Omental fat pad (tissue), 4 donors: ENCODE measurements at places on chromosomes 1 and 21.

- DNase-seq, result no peak
Observed at GRCh38 chr1:71511505-71511904, 430.7 kb upstream of the ZRANB2 start.

GRCh38 chr1:205523891-205524793 lies 19.7 kb downstream of the CDK18 start:
- DNase-seq, result peak; percentile 68

DNA sequence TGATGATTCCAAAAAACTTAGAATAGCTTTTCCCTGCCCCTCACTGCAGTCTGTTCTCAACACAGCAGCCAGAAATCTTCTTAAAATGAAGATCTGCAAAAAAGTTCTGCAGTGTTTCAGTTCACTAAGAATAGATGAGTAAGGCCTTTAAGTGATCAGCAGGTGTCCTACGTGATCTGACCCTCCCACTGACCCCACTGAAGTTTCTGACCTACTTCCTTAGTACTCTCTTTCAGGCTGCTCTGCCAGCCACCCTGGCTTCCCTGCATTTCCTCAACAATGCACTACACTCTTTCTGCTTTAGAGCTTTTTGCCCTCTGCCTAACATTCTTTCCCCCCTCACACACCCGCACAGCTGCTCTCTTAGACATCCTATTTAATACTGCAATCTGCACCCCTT lies 182.5 kb downstream of the AKT3 start:
- no peak for DNase-seq

GRCh38 chr1:17207046-17207445 lies 2.1 kb downstream of the PADI1 start:
- DNase-seq, result no peak

DNA sequence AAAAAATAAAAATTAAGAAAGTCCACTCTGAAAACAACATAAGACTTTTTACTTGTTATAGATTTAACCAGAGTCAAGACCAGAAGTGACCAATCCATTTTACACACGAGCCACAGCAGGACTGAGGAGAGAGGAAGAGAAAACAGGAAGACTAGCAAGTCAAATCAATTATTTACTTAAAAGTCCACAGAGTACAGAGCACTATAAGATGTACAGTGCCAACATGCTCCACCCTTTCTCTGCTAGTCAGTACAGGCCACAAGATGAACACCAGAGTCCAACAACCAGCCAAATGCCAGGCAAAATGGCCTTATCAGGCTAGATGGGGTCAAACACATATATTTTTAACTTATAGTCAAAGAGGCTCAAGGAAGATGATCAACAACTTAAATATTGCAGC lies 19.5 kb downstream of the LUZP1 start:
- DNase-seq, result no peak

- no peak for DNase-seq
Observed at GRCh38 chr1:202007805-202008489, 2.4 kb upstream of the ELF3 start.

GRCh38 chr1:91511386-91511785 lies 10.7 kb downstream of the CDC7 start:
- no peak for DNase-seq

DNA sequence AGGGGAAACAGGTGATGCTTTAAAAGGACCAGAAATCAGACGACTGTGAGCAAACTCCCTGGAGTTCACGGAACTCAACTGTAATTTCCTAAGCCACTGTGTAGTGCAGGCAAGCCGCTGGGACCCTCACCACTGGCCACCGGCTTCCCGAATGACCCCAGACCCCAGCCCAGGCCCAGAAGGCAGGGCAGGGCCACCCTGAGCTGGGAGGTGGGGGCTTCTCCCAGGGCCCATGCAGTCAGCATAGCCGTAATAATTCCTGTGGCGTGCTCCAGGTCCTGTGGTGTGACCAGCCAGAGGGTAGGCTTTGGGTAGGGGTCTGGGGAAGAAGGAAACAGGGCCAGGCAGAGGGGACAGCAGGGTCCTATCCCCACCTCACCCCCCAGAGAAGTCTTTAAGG lies 3.5 kb upstream of the ARF1 start:
- no peak for DNase-seq

DNA sequence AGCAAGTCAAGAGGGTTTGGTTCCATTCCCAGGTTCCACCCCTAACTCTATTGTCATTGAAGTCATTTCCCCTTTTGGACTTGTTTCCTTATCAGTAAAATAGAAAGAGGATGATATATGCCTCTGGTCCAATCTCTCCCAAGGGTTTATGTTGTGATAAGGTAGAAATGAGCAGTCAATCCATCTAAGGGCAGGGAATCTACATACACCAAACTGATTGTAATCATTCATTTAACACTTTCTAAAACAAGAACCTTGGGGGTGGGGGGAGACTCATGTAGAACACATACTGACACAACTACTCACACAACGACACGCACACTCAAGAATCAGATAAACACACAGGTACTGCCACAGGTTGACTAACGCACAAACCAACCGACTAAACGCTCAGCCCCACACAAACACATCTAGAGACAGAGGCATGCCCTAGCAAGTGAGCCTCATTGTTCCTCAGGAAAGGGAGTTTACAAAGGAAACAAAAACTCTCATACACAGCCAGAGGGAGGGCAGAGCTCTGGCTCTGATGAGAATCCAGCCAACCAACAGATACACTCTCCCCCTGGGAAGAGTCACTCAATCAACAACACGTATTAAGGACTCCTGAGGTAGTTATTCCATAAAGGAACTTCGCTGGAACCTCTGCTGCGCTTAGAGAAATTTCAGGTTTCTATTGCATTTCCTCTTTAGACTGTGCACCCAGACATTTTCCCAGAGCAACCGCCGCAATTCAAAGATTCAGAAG lies 1.0 kb downstream of the F11R start:
- no peak for DNase-seq

- DNase-seq, result no peak
Observed at GRCh38 chr1:58997060-58997411, 213.2 kb upstream of the JUN start.

GRCh38 chr1:196344453-196344852 lies 263.8 kb downstream of the KCNT2 start:
- no peak for DNase-seq

DNA sequence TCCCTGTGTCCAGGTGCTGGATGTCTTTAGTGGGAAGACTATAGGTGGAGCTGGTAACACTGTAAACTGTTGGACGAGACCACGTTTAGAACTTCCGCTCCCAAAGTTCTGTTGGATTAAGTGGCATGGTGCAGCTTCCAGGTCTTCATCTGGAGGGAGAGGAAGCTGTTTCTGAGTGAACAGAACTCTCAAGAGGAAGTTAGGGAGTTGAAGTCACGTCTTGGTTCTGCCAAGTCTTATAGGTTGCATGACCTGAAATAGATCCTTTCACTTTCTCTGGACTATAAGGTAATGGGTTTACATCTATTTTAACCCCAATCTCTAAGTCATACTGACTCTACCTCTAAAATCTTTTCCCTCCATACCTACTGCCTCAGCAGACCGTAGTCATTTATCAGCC lies 97.4 kb upstream of the TNR start:
- DNase-seq, result no peak

DNA sequence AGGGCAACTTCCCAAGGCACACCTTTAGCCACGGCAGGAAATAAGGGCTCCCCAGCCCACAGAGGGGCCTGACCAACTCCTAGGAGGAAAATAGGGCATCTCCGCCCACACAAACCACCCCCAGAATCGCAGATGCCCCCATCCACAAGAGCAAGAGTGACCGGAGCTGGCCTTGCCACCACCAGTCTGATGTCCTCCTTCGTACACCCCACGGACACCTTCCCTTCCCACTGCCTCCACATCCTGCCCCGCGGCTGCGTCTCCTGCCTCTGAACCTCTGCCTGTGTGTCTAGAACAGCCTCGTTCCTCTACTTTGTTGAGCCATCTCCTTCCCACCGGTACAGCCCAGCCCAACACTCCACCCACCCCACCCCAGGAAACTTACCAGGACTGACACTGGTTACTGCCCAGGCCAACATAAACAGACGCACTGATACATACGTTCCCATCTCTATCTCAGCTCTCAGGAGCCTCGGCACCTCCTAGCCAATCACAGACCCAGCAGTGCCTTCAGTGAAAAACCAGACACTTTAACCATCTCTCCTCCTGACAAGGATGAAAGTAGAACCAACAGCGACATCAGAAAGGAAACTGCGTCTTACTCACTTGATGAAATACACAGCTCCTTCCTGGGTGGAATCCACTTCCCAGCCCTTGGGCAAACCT lies 7.6 kb upstream of the PLEKHA6 start:
- DNase-seq, result no peak

GRCh38 chr1:156060937-156061636 lies at the start of gene RAB25:
RAB25 (plus strand) TSS chr1:156061160; CDS start chr1:156061401, 241 bp downstream.
- DNase-seq, result no peak

- DNase-seq, result peak; percentile 8
Observed at GRCh38 chr21:42841156-42841915, 38.0 kb downstream of the WDR4 start.

GRCh38 chr1:39293375-39294070 lies 89.0 kb downstream of the MACF1 start:
- DNase-seq, result no peak

- no peak for DNase-seq
Observed at GRCh38 chr1:229027158-229027557, 243.8 kb upstream of the RAB4A start.

DNA sequence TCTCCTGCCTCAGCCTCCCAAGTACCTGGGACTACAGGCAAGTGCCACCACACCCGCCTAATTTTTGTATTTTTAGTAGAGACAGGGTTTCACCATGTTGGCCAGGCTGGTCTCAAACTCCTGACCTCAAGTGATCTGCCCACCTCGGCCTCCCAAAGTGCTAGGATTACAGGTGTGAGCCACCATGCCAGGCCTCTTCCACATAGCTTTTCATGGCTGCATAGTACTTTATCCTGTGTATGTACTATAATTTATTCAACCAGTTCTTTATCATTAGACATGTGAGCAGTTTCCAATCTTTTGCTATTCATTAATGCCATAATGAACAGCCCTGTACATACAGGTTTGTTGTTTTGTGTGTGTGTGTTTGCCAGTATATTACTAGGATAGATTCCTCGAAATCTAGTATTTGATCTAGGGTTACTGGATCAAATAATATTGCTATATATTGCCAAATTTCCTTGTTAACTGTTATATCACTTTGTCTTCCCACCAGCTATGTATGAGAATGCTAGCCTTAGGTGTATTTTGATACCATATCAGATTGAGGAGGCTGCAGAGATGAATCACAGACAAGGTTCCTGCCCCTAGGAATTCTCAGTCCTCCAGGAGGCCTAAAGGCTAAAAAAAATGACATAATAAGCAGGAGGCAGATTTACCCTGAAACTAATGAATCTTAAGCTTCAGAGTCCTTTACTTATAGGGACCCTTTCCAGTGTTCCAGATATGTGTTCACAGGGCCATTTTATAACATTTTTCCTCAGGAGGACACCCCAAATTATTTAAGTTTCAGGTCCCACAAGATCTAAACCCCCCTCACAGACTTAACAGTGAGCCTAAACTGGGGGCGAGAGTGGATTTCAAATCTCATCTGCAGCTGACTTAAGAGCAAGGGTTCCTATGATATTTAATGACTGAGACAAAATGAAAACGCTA lies 2.1 kb upstream of the PDIK1L start:
- DNase-seq, result no peak

DNA sequence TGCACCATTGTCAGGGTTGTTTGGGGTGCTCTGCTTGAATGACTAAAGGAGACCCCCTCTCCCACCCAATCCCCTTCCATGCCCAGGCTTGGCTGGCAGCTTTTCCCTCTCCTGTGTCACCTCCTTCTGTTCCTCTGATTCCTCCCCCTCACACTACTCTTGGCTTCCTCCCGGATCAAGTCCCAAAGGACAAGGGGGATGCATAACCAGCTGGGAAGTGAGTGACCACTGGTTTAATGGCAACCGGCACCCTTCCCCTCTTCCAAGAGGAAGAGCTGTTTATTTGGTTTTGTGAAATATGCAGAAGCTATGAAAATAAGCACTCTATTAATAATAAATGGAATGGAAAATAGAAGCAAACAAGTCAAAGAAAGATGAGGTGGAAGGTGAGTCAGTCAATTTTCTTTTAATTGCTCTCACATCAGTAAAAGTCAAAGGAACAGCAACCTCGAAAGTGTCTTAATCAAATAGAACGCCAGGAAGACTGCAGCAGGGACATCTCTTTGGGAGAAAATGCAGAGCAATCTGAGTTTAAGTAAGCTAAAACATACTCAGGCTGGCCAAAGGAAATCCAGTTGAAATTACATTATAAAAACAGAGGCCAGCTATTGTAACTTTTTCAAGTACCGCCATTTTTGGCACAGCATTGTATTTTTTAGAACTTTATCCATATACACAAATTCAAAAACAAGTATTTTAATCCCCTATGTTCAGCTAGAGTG lies 322.5 kb downstream of the SIPA1L2 start:
- DNase-seq, result no peak

DNA sequence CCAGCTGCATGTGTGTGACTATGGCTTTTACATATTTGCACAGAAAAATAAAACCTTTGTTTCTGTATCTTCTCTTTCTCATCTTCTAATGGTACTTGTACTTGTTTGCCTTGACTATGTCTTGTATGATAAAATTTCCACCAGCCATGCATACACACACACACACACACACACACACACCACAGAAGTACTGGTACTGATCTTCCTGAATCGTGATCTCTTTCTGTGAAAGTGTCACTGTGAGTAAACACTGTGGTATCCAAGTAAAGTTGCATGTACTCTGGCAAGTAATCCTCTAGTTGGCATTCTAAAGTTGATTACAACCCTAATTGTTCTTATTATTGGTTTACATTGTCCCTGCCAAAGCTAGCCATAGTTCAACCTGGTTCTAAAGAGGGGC lies 176.7 kb downstream of the CRB1 start:
- no peak for DNase-seq

GRCh38 chr1:178580096-178580495 lies 67.2 kb downstream of the TEX35 start:
- DNase-seq, result no peak

GRCh38 chr1:189637041-189637440 lies 840.6 kb downstream of the BRINP3 start:
- no peak for DNase-seq

DNA sequence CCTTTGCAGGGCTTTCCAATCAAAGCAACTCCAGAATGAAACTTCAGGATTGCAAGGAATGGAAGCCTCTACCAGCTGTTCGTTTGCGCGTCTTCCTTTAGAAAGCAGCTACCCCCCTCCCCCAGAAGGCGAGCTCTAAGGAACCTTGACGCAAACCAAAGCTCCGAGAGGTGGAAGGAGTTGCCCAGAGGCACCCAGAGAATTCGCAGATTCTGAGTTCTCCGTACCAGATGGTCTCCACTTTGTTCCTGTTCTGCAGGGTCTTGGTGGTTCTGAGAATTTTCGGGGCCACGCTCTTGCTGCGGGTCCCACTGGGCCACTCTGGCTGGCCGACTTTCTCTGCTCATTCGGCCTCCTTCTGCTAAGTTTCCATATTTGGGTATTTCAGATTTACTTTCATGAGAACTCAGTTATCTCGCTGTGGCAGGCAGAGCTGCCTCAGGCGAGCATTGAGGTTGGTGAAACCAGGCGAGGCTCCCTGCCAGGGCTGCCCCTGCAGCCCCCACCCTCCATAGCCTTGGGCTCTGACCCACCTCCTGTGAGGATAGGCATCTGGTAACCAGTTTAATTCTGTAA lies 801 bp downstream of the TRAF5 start:
- DNase-seq, result no peak

GRCh38 chr21:42569732-42570301 lies 56.2 kb downstream of the SLC37A1 start:
- DNase-seq, result no peak
